ENCODE measurements at places on chromosomes 4 and X.

GRCh38 chr4:127140306-127140705, 492.5 kb upstream of the INTU start:
- DNase-seq = no peak

DNA sequence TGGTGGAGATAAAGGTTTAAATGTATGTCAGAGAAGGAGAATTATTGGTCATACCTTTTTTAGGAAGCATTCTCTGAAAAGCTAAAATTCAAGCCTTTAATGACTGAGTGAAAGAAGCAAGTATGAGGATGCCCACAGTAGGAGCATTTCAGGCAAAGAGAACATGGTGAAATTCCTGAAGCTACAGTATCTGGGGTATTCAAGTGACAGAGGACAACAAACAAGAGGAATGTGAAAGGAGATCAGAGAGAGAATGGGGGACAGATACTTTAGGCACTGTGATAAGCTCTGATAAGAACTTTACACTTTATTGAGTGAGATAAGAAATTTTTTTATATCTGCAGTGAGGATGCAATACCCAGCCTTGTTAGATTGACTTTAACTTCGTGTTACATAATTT, 621.3 kb upstream of the AGA start:
- DNase-seq = no peak

GRCh38 chr4:166230841-166231240, 357.8 kb downstream of the TLL1 start:
- DNase-seq = peak; percentile 6

GRCh38 chr4:178448372-178449035, 1006.3 kb upstream of the AGA start:
- DNase-seq = no peak

DNA sequence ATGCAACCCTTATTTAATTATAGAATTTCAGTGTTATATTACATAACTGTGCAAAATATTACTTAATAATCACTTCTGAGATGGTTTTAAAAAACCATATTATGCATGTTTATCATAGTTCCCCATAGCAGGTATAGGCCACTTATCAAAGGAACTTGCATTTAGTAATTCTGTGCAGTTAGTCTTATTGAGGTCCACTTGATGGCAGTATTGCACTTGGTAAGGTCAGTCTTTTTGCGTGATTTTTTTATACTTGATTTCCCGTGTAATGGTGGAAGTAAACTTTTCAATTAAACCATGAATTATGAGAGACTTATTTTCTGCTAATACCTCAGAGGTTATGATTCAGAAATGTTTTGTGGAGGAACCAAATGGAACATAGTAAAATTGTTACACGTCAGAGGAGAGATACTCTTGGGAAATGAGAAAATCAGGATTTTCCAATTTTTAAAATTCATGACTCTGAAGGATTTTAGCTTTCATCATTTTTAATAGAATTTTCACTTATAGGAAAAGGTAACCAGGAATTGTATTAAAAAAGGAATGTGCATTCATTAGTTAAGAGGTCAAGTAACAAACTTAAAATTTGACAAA, 230.0 kb downstream of the CCSER1 start:
- peak; percentile 51 for DNase-seq

DNA sequence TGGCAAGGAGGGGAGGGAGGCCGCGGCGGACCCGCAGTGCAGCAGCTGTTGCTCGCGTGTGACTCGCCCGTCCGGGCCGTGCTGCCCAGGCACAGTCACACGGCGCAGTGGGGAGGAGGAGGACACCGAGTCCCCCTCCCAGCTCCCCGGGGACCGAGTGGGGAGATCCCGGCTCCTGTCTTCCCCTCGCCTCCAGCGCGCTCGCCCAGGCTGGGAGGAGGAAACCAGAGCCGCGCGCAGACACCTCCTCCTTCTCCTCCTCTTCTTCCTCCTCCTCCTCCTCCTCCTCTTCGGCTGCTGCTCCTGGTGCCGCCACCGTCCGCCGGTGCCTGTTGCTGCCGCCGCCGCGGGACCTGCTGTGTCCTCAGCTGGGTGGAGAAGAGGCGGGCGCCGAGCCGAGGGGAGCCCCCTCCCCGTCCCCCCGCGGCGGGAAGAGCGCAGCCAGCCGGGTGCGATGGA, at the start of gene TBC1D1:
TSS of gene TBC1D1 (plus strand) at position 284 of the 459 bp plus-strand sequence. CDS start 11,012 bp downstream, outside the sequence.
- no peak for DNase-seq

DNA sequence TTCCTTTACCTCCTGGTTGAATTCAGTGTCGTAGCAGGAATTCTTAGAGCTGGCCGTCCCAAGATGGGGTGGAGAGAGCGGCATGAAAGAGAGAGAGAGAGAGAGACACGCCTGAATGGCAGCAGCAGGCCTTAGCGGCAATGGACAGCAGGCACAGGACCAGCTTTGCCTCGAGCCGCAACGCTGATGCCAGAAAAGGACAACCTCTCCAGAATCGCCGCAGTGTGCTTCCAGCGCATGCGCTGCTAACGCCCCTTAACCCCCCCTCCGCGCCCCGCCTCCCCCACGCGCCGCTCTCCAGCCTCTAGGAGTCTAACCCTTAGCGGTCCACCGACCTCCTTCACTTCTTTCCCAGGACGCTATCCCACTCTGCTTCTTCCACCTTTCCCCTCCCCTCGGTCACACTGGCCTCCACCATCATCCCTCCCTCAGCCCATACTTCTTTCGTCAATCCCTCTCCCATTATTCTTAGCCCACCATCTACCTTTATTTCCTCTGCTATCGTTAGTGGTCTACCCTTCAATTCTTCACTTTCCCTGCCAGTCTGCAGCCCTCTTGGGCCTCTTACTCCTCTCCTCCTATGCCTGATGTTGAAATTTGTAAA, 10.5 kb upstream of the ZCCHC13 start:
- DNase-seq = peak; percentile 64

DNA sequence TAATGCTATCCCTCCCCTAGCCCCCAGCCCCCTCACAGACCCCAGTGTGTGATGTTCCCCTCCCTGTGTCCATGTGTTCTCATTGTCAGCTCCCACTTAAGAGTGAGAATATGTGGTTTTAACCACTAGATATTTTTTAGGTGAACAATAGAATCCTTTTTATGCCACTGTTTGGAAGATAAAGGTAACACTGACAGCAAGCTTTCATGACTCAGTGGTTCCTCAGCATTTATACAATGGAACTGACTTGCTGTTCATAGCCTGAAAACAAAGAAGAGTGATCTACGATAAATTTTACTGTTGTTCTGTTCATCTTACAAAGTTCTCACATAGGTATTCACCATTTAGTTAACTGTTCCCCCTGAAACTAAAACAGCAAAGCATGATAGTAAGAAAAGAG, 147.8 kb downstream of the ARHGAP10 start:
- no peak for DNase-seq

DNA sequence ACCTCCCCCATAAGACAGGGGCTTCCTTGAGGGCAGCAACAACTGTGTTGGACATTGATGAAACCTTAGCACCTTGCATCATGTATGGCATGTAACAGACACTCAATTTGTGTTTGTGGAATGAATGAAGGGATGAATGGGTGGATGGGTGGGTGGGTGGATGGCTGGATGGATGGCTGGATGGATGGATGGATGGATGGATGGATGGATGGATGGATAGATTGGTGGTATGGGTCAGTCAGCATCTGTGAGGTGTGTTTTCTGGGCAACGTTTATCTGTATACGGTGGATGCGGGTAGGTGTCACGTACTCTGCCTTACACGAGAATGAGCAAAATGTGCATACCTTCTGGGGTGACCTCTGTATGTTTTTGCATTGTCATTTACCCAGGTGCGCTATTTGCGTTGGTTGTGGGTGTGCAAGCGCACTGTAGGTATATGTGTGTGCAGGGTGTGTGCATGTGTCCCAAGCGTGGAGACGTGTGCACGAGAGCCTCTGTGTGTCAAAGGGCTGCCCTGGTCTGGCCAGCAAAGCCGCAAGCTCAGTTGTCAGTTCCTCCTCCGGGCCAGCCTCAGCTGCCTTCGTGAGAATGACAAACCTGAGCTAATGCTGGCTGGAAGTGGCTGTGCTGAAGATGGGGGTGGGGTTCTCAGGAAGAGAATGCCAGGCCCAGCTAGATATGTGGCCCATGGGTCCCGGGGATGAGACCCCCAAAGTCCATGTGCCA, 26.5 kb downstream of the ELF4 start:
- no peak for DNase-seq

DNA sequence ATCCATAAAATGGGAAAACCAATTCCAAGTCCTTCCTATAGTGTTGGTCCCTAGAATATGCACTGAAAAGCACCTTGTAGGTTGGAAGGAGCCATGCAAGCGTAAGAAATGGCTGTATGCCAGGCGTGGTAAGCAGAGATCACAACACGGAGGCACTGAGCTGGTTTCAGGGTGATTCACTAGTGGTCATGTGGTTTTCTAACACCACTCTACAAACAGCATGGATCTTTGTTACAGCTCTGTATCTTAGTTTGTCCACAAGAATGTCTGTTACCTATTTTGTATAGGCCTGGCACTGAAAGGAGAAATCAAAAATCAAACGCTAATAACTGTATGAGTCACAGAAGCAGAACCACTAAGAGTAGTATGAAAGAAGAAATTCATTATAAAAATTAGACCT, 71.9 kb downstream of the MAGEB17 start:
- peak; percentile 87 for DNase-seq

GRCh38 chrX:40267334-40268187, 169.8 kb upstream of the BCOR start:
- no peak for DNase-seq

DNA sequence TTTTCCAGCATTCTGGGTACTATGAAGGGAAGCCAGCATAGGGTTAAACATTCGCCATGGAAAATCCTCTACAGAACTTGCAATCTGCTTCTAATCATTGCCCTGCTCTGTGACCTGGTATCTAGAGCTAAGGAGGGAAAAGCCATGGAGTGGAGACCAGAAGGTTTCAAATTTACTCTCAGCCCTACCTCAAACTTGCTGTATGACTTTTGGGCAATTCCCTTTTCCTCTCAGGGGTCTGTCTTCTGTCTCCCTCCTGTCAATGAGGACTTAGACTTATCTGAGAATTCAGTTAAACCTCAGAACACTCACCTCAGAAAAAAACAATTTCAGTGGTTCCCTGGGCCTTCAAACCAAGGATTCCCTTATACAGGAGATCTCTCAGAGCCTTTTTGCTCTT, 29.1 kb downstream of the ARHGEF9 start:
- DNase-seq = no peak

- no peak for DNase-seq
Measured at GRCh38 chrX:140822184-140822583, 112.6 kb downstream of the LINC00632 start.

GRCh38 chr4:10007793-10008608, 13.3 kb downstream of the SLC2A9 start:
- DNase-seq = no peak

- no peak for DNase-seq
Measured at GRCh38 chrX:86171366-86171765, 23.1 kb downstream of the DACH2 start.

- no peak for DNase-seq
Measured at GRCh38 chr4:43822621-43823020, 626.0 kb downstream of the KCTD8 start.

GRCh38 chr4:72761368-72762038, 192.5 kb upstream of the ADAMTS3 start:
- DNase-seq = no peak

GRCh38 chr4:188778905-188779304, 639.7 kb downstream of the TRIML1 start:
- peak; percentile 92 for DNase-seq

- DNase-seq = no peak
Measured at GRCh38 chrX:112668476-112669409, 11.0 kb downstream of the LHFPL1 start.

DNA sequence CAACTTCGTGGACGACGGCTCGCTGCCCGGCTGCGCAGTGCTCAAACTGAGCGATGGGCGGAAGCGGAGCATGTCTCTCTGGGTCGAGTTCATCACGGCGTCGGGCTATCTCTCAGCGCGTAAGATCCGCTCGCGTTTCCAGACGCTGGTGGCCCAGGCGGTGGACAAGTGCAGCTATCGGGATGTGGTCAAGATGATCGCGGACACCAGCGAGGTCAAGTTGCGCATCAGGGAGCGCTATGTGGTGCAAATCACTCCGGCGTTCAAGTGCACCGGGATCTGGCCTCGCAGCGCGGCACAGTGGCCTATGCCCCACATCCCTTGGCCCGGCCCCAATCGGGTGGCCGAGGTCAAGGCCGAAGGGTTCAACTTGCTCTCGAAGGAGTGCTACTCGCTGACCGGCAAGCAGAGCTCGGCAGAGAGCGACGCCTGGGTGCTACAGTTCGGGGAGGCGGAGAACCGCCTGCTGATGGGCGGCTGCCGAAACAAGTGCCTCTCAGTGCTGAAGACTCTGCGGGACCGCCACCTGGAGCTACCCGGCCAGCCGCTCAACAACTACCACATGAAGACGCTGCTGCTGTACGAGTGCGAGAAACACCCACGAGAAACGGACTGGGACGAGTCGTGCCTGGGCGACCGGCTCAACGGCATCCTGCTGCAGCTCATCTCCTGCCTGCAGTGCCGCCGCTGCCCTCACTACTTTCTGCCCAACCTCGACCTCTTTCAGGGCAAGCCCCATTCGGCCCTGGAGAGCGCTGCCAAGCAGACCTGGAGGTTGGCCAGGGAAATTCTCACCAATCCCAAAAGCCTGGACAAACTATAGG, 1.5 kb downstream of the MAB21L2 start:
- DNase-seq = peak; percentile 27

GRCh38 chr4:126779001-126779400, 853.8 kb upstream of the INTU start:
- DNase-seq = no peak

GRCh38 chrX:41516456-41516855, 69.3 kb downstream of the NYX start:
- DNase-seq = no peak

DNA sequence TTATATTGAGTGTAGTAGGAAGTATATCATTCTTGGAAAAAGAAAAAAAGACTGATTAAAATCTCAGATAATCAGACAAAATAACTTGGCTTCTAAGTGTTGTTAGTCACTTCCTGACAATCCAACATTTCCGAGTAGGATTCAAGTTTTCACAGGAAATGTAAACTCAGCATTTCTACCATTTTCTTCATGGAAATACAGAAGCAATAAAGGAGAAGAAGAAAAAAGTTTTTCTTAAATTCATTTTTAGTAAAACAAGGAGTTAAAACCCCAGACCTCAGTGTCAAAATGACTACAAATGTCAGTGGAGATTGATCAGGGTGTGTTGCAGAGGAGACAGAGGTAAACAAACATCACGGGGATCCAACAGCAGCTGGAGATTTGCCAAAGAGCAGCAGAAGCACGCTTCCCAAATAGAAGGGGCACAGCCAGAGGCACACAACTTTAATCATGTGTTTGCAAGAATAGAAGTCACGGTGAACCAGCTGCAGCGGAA, 129.3 kb upstream of the FAM9B start:
- DNase-seq = peak; percentile 45

DNA sequence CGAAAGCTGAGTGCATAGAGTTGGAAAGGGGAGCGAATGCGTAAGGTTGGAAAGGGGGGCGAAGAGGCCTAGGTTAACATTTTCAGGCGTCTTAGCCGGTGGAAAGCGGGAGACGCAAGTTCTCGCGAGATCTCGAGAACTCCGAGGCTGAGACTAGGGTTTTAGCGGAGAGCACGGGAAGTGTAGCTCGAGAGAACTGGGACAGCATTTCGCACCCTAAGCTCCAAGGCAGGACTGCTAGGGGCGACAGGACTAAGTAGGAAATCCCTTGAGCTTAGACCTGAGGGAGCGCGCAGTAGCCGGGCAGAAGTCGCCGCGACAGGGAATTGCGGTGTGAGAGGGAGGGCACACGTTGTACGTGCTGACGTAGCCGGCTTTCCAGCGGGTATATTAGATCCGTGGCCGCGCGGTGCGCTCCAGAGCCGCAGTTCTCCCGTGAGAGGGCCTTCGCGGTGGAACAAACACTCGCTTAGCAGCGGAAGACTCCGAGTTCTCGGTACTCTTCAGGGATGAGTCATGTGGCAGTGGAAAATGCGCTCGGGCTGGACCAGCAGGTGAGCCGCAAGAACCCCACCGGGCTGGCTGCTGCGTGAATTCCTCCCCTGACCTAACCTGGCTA, at the start of gene DDX3X:
TSS of gene DDX3X (plus strand) at position 419 of the 619 bp plus-strand sequence. CDS start at position 510, 91 bp downstream.
- DNase-seq = peak; percentile 89
